ENCODE measurements at places on chromosomes 12 and 14.

DNA sequence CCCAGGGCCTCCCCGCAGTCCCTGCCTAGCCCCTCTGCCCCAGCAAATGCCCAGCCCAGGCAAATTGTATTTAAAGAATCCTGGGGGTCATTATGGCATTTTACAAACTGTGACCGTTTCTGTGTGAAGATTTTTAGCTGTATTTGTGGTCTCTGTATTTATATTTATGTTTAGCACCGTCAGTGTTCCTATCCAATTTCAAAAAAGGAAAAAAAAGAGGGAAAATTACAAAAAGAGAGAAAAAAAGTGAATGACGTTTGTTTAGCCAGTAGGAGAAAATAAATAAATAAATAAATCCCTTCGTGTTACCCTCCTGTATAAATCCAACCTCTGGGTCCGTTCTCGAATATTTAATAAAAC, 2.2 kb downstream of the HOXC6 start:
- no peak for DNase-seq

DNA sequence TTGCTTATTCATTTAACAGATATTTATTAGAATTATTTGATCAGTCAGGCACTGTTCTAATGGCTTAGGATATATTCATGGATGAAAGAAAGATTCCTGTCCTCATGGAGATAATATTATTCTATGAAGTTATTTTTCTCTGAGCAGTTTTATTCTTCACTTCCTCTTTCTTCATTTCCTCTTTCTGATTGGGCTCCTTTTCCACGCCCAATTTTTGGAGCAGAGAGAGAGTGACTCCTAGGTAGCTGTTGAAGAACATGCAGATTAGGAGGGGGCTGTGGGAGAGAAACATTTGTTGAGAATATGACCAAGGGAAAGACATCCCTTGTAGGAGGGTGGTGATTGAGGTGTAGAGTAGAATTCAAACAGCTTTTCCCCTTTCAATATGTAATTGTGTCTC, 6.0 kb upstream of the YARS2 start:
- no peak for DNase-seq

GRCh38 chr12:46460682-46461210, 88.2 kb upstream of the SLC38A2 start:
- no peak for DNase-seq

GRCh38 chr12:132351751-132352495, 22.5 kb upstream of the GALNT9 start:
- DNase-seq: no peak

DNA sequence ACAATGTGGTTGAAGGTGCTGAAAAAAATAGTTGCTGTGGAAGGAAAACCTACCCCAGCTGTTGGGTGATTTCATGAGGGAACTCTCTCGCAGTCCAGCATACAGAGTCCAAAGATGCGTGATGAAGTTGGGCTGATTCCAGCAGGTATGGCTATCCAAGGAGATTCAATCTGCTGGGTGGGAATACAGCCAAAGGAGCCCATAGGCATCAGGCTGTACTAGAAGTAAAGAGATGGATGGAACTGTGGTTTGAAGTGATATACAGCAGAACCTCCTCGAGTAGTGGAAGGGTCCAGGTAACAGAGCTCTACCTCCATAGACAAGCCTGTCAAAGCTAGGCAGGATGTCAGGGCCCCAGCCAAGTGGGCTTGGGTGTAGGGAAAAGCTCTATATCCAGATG, 11.5 kb upstream of the TMTC2 start:
- DNase-seq: no peak

DNA sequence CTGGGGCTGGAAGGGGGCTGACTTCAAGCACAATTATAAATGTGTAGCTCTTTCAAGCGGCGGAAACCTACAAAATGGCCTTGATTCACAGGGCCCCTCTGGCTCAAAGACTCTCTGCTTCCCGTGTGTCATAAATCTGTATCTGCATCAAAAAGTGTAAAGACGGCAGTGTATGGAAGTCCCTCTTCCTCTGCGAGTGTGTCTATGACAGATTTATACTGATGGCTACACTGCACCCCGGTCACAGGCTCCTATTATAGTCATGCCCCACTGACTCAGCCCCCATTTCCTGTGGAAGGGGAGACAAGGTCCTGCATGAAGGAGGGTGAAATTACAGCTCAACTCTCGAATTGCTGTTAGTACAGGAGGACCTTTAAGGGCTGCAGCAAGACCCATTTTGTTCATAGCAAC, 68.6 kb downstream of the HMGA2 start:
- DNase-seq: no peak

GRCh38 chr12:20628226-20628787, 66.8 kb upstream of the SLCO1C1 start:
- no peak for DNase-seq

- peak; percentile 90 for DNase-seq
These were observed 268.6 kb downstream of the BTG1 start for GRCh38 chr12:91877022-91877421.

Measured in DMS53 (cell line).